ENCODE measurements at places on chromosomes 16 and 17. TPM values are rescaled to one million over a fixed set of nuclear protein-coding genes. Genes with fewer than 3 reads are reported as not detected.

Gene KRTAP4-3
- not detected for total RNA-seq

GRCh38 chr16:4488499-4488967 is 12.3 kb downstream of the HMOX2 start:
- DNase-seq, result no peak

DNA sequence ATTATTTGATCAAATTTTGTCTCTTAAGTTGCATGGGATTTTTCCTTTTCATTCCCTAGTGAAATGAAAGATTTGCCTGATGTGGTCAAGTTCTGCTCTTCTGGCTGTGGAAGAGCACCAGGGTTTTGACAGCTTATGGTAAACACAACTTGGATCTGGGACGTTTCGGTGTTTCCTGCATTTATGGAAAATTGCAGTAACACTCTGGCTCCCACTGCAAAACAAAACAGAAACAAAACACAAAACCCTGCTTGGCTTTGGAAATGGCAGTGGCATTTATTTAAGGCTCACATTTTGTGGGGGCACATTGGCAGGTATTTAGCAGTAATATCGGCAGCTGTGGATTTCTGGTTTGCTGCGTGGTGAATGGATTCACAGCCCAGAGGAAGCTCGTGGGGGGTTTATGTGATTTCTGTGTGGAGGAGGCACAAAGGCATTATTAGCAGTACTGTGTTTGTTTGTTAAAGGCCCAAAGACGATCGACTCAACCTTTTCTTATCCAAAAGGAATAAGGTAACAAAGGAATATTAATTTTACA is 377.8 kb downstream of the SNX29 start:
- peak; percentile 50 for DNase-seq

DNA sequence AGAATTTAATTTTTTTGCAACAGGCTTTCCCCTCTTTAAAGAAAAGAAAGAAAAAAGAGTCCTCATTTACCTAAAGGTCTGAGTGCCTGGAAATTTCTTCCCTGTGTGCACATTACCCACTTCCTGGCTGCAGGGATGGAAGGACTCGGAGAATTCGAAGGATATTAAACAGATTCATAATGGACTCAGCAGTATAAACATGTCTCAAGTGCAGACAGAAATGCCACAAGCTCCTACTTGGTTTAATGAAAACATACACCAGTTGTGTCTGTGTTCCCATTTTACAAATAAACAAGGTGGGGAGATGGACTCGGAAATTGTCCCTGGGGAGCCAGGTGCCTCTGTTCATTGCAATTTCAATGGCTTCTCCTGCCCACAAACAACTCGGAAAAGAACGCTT is 47.2 kb downstream of the MEOX1 start:
- DNase-seq, result no peak

Gene DRG2
- total RNA-seq, result 23.9 TPM

GRCh38 chr17:55672585-55673501 is 49.8 kb downstream of the TMEM100 start:
- no peak for DNase-seq

Gene CD300LB
- total RNA-seq, result 0.31 TPM

DNA sequence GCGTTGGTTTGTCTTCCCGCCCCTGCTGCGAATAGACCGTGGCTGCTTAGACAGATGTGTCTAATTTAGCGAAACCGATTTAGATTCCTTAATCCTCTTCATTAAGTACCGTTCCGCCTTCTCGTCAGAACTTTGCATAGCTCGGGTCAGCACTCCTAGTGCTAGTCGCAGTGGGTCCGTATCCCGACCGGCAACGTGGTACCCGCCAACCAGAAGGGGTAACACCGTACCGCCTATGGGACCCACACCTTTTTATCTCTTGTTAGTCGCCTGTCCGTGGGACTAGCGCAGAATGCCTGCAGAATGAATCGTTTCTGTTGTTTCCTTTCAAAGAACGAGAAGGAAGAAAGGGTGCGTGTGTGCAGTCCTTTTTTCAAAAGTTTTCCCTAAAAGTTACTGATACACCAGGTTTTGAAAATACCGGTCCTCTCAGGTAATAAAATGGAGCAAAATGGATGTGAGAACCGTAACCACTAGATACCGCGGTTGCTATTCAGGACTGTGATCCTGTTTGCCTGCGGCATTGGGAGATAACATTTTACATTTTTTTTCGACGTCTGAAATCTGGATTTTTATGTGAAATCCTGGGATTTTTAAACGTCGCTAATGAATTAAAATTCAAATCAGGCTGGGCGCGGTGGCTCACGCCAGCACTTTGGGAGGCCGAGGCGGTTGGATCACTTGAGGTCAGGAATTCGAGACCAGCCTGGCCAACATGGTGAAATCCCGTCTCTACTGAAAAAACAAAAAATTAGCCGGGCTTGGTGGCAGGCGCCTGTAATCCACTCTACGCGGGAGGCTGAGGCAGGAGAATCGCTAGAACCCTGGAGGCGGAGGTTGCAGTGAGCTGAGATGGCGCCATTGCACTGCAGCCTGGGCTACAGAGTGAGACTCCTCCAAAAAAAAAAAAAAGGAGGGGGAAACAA is 998 bp upstream of the SRSF1 start:
- DNase-seq, result no peak

- no peak for DNase-seq
Measured at GRCh38 chr17:27318228-27318627, 24.3 kb downstream of the WSB1 start.

GRCh38 chr16:3115561-3115960 is 3.2 kb downstream of the ZNF205 start:
- DNase-seq, result no peak

GRCh38 chr16:5900046-5900445 is 802.5 kb upstream of the EEF2KMT start:
- DNase-seq, result no peak

GRCh38 chr16:79163691-79164387 is 436.7 kb downstream of the MAF start:
- no peak for DNase-seq

DNA sequence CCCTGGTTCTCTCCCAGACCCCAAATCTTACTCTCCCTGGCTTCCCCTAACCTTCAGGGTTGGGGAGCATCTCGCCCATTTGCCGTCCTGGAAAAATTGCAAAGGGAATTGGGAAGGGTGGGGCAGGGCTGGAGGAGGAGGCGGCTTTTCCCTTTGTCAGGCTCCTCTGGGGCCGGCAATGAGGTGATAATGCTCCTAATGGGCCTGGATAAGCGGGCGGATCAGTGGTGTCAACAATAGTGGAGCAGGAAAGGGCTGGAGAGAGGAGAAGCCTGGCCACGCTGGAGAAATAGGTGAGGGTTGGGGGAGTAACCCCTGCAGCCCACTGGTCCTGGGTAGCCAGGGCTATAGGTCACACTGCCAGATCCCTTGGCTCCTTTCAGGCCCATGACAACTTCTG is 12.3 kb downstream of the SCN4A start:
- DNase-seq, result no peak

GRCh38 chr17:82457073-82457928 is 1.2 kb upstream of the NARF start:
- no peak for DNase-seq

Gene LITAFD
- total RNA-seq, result not detected

Gene MARCHF10
- 0.10 TPM for total RNA-seq

GRCh38 chr17:74015990-74016389 is 187.5 kb upstream of the RPL38 start:
- no peak for DNase-seq

Gene PYDC1
- not detected for total RNA-seq

- DNase-seq, result peak; percentile 46
Measured at GRCh38 chr16:27822996-27823395, 240.5 kb downstream of the GSG1L start.

Gene C17orf78
- total RNA-seq, result not detected

GRCh38 chr17:44548376-44549230 is 8.7 kb upstream of the FZD2 start:
- no peak for DNase-seq

- DNase-seq, result peak; percentile 74
Measured at GRCh38 chr17:75834928-75835653, 9.1 kb downstream of the UNC13D start.

DNA sequence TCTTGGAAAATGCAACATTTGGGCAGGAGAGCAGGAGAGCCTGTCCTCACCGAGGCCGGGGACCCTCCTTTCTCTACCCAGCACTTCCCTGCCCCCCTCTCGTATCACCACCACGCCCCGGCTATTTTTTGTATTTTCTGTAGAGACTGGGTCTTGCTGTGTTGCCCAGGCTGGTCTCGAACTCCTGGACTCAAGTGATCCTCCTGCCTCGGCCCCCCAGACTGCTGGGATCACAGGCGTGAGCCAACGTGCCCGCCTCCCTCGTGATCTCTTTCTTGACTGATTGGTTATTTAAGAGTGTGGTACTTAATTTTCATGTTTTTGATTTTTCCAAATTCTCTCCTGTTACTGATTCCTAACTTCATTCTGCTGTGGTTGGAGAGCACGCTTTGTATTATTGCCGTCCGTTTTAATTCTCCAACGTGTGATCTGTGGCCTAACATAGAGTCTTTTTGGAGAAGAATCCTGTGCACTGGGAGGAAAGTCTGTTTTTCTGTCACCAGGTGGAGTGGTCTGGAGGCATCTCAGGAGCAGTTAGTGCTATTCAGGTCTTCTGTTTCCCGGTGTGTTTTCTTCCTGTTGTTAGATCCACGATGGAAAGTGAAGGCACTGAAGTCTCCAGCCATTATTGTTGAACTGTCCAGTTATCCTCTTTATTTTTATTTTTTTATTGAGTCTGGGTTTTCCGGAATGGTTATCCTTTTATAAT is 40.4 kb downstream of the ZNF778 start:
- no peak for DNase-seq

DNA sequence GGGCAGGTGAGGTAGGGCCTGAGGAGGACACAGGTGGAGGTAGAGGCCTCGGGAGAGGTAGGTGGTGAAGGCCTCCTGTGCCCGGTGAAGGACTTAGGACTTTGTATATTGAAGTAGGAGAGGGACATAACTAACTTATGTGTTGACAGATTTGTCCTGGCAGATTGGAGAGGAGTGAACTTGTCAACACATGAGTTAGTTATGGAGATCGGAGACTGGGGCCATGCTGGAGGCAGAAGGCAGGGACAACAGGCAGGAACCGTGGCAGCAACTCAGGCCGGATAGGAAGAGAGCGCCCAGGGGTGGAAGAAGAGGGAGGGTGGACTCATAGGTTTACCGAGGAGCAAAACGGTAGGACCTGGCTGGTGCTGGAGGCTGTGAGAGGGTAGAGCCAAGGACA is 18.4 kb downstream of the GLP2R start:
- no peak for DNase-seq

DNA sequence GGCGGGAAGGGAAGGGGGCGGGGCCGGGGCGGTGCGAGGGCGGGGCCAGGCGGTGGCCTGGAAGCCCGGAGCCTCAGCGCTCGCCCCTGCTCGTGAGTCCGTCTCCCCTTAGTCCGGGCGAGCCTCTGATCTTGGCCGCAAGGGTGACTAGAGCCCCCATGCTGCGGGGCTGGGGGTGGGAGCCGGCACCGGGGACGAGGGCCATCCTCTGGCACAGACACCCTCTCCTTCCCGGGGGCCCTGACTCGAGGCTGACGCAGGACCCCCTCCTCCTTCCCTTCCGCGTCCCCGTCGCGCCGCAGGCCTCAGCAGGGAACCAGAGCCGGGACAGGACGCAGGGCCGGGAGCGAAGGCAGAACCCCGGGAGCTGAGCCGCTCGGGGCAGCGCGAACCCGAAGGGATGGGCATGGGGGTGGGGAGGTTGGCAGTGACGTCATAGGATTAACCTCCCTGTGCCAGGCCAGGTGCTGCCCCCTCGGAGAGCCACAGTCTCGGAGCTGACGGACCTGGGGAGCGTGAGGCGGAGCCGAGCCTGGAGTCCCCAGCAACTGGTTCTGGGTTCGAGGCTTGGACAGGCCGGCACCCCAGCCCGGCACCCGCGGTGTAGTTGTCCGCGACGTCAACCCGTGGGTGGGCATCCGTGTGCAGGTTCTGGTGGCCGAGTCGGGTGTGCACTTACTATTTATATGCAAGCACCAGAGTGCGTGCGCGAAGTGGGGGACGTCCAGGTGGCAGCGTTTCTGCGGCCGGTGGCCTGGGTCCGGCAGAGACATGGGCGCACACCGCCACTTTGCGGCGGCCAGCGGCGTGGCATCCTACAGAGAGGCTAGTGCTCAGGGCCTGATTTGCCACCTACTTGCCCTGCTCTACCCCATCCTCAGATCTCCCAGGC is 503 bp upstream of the PLCD3 start:
- DNase-seq, result peak; percentile 89

- DNase-seq, result no peak
Measured at GRCh38 chr17:72419866-72420774, 299.3 kb downstream of the SOX9 start.

Gene SLC35B1
- 41.6 TPM for total RNA-seq

Measured in tongue (tissue), 3 donors.